Fibroblast of villous mesenchyme (primary cell): ENCODE measurements at places on chromosomes 7 and 10. TPM values are rescaled to one million over a fixed set of nuclear protein-coding genes. Genes with fewer than 3 reads are reported as not detected.

DLG5 gene
- 33.5 and 39.7 TPM in 2 replicates for total RNA-seq

TEX36 gene
- total RNA-seq: not detected in 2 replicates

CTAGE6 gene
- 0.32 and 0.43 TPM in 2 replicates for total RNA-seq

GIMAP7 gene
- total RNA-seq: not detected in 2 replicates

KCNMA1 gene
- total RNA-seq: 11.0 and 36.7 TPM in 2 replicates

DNA sequence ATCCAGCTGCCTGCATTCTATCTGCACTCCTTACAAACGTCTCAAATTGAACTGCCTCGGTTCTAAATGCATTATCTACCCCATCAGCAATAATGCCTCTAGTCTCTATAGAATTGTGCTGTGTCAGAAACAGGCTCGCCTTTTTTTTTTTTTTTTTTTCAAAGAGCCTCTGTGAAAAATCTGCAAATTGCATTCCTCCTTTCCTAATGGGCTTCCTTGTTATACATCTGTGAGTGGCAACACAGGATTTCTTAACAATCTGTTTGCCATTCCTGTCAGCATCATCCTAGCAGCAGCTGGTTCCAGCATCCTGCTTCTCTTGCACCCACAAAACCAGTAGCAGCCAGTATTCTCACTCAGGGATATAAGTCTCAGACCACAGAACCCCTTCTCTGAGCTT, 413.5 kb upstream of the SEMA3D start:
- peak; percentile 1 for DNase-seq

GRCh38 chr10:105121743-105122142, 480.7 kb downstream of the SORCS3 start:
- DNase-seq: no peak

- peak; percentile 99 for DNase-seq
Measured at GRCh38 chr10:91613411-91614187, 19.3 kb downstream of the PPP1R3C start.

DNA sequence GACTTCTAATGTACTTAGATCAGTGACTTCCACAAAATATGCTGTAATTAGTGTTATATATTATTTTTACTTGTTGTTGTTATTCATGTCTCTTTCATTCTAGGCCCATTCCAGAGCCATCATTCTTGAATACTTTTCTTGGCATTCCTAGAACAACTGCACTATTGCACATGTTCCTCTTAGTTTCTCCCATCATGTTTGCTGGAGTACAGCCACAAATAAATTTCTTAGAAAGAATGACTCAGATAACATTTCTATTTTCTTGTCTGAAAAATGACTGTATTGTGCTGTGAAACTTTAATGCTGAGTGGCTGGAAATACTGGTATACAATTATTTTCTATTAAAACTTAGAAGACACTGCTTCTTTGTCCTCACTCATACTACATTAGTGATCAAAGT, 651.0 kb upstream of the STEAP1 start:
- no peak for DNase-seq

DNA sequence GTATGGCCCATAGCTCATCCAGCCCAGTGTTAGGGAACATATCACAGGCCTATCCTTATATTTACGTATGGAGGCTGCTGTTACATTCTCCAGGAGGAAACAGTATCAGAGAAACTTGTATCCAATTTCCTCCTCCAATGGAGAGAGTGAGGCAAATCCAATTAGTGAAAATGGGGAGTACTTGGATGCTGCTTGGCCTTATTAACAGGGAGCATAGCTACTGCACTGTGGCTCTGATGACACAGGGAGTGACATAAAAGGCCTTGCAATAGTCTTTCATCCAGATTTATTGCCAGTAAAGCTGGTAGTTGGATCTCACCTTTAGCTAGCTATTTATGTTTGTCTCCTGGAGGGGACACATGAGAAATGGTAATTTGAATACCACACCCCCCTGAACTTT, 313.2 kb upstream of the MTPN start:
- DNase-seq: no peak

DNA sequence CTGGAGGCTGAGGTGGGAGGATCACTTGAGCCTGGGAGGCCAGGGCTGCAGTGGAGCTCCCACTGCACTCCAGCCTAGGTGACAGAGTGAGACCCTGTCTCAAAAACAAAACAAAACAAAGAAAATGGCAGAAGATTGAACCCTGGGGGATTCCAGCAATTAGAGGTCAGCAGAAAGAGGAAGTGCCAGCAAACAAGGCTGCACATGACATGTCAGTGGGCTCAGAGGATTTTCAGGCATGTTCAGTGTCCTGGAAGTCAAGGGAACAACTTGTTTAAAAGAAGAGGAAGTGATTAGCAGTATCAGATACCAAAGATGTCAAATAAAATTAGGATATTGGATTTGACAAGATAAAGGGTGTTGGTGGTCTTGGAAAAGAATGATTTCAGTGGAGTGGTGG, 32.3 kb downstream of the RAB18 start:
- DNase-seq: no peak

- DNase-seq: no peak
Measured at GRCh38 chr10:127197154-127197432, 702 bp upstream of the INSYN2A start.
